Dermis microvascular lymphatic vessel endothelial cell (primary cell): ENCODE measurements at places on chromosomes 2 and 18. TPM values are rescaled to one million over a fixed set of nuclear protein-coding genes. Genes with fewer than 3 reads are reported as not detected.

The FBLN7 gene
- total RNA-seq = 1.5 and 6.6 TPM in 2 replicates

The ENOSF1 gene
- 19.3 and 20.7 TPM in 2 replicates for total RNA-seq

The ZBTB7C gene
- under 0.01 TPM in 2 replicates for total RNA-seq

The MC2R gene
- not detected in 2 replicates for total RNA-seq

The CHST9 gene
- total RNA-seq = not detected in 2 replicates
